Ecto neural progenitor cell (in vitro differentiated cells): ENCODE measurements at places on chromosomes 6 and 20.
A peak's percentile ranks its signal among the peaks of the same experiment; 100 is the strongest.

GRCh38 chr6:23301556-23301955 is 732.2 kb downstream of the HDGFL1 start:
- no peak for DNase-seq

- no peak for DNase-seq
Measured at GRCh38 chr20:58198901-58199355, 29.5 kb downstream of the ANKRD60 start.

DNA sequence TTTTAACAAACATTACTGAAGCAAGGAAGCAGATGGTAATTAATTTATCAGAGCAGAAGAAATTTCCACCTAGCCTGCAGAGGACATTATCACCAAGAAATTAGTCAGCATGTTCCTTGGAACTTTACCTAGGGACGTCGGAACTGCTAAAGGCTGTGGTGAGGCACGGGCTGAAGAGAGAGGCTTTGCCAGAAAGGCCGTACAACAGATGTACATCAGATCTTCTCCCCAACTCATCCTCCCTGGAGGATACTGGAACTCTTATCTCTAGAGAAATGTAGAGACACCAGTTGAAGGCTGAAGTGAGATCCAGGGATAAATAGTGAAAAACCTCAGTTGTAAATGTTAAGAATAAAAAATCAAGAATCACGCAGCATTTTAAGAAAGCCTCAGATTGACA is 257.1 kb downstream of the SAMD5 start:
- no peak for DNase-seq

DNA sequence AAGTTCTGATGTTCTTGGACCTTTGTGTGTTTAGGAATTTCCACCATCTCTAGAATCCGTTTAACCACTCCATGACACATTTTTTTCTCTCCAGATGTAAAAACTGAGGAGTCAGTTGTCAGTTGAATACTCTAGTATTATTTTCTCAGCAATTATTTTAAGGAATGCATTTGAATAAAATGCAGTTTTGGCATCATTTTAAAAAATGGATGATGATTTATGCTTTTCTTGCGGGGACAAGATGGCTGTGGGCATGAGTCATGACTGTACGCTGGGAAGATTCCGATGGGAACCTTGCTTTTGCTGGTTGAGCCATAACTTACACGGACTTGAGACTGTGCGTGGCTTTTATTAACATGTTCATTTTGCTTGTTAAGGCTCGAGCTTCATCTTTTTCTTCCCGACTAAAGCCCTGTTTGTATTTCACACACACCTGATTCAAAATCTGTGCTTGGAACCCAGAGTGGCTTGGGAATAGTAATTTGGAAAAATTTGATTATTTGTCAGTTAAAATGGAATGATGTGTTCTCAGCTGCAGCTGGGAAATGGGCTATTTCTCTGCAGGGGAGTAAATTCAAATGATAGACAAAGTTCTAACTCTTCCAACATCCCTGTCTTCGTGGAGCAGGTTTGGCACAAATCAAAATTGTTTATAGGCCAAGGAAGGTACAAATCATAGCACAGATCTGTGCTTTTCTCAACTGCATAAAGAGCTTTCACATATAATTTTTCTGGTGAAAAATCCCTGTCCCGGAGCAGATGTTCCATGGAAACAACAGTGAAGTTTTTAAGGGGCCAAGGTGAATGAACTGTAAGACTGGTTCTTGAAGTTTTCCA is 470.5 kb upstream of the JAG1 start:
- no peak for DNase-seq

- DNase-seq, result peak; percentile 71
Measured at GRCh38 chr6:90413867-90414266, 117.2 kb upstream of the BACH2 start.

- DNase-seq, result no peak
Measured at GRCh38 chr6:105310371-105310770, 92.5 kb downstream of the PREP start.

DNA sequence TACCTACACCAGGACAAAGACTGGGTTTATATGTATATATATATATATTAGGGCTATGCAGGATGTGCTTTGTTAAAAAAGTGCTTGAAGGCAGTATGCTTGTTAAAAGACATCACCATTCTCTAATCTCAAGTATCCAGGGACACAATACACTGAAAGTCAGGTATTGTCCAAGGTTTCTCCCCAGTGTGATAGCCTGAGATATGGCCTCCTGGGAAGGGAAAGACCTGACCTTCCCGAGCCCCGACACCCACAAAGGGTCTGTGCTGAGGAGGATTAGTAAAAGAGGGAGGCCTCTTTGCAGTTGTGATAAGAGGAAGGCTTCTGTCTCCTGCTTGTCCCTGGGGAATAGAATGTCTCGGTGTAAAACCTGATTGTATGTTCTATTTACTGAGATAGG is 156.9 kb downstream of the GPX5 start:
- no peak for DNase-seq
